ENCODE measurements at places on chromosomes 13 and 19.
A peak's percentile ranks its signal among the peaks of the same experiment; 100 is the strongest.

DNA sequence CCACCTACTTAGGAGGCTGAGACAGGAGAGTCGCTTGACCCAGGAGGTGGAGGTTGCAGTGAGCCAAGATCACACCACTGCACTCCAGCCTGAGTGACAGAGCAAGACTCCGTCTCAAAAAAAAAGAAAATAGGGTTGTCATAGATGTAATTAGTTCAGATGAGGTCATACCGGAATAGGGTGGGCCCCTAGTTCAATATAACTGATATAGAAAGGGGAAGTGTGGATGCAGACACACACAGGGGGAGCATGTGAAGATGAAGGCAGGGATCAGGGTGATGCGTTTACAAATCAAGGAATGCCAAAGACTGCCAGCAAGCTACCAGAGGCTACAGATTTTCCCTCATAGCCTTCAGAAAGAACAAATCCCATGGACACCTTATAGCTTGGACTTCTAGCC, 24.3 kb upstream of the EEF1AKMT1 start:
- no peak for DNase-seq

DNA sequence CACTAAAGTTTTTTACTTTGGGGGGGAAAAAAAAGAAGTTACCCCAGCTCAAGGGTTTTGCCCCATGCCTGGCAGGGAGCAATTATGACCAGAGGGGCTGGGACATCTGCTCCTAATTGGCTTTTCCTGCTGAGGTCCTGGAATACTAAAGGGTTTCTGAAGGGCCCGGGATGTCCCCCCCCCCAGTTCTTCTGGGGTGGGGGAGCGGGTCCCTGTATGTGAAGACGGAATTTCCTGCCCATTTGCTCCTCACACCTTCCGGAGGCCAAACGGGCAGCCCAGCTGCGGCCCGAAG, 1.1 kb upstream of the DLL3 start:
- DNase-seq = no peak

GRCh38 chr13:34833562-34834182, 108.4 kb upstream of the NBEA start:
- no peak for DNase-seq

DNA sequence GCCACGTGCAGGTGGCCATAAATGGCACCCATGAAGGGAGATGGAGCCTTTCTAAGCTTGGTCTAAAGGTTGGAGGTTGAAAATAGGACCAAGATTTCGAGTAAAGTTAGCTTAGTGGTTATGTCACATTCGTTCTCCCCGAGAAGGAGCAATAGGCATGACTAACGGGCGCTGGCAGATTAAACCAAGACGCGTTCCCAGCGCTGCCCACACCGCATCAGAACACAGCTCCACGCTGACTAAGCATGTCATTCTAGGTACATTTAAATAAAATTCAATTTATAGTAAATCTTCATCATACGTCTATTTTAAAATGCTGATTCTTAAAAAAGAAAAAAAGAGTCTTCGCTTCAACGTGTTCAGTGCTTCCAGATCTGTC, 95.0 kb upstream of the IRS2 start:
- no peak for DNase-seq

- DNase-seq = no peak
Observed at GRCh38 chr19:9065457-9066014, 21.3 kb upstream of the OR1M1 start.

DNA sequence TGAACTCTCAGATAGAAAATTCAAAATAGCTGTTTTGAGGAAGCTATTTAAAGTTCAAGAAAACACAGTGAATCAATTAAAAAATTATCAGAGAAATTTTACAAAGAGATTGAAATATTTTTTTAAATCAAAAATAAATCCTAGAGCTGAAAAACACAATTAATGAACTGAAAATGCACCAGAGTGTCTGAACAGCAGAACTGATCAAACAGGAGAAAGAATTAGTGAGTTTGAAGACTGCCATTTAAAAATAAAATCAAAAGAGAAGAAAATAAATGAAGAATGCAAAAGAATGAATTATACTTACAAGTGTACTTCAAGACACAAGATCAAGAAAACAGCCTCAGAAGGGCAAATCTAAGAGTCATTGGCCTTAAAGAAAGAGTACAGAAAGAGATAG, 1000.2 kb upstream of the ATXN8OS start:
- no peak for DNase-seq

GRCh38 chr19:16449330-16449961, 22.3 kb downstream of the EPS15L1 start:
- DNase-seq = no peak

DNA sequence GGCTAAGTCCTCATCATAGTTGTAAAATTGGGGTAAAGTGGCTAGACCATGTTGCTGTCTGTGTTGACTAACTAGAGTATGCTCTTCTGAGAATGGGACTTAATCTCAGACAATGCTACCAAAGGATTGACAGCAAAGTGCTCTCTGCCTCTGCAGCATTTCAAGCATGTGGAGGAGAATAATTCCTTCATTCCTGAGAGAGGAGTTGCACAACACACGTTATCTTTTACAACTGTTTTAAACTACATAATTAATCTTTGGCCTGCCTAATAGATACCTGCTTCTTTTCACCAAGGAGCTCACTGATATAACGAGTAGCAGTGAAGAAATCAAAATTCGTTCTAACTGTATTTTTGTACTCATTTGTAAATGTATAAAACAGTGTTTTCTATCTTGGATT, 2172.2 kb downstream of the PCDH9 start:
- no peak for DNase-seq

DNA sequence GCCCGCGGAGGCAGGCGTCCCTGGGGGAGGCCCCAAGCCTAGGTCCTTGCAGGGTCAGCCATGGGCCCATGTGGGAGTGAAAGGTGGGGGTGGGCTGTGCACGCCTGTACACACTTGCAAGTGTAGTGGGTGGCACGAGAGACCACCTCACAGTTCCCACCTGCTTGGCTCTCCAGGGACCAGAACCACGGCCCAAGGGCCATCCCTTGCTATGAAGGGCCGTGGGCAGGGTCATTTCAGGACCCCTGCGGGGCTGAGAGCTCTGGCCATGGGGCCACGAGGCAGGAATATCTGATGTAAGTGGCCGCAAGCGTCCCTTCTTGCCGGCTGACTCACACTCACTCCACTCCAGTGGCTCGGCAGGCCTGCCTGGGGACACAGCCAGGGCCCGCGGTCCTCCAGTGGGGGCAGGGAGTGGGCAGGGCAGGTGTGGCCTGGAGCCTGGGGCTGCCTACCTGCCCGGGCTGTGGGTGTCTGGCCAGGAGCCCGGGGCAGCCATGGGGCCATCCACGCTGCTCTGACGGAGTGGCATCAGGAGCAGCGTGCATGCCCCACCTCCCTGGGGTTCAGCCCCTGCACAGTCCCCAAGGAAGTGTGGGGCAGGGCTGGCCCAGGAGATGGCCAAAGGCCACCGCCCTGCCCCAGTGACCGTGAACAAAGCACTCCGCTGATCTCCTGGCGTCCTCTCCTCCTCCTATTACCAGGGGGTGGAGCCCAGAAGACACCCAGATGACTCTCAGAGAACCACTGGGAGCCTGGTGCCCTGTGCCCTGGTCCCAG, 8.6 kb upstream of the MKNK2 start:
- no peak for DNase-seq

DNA sequence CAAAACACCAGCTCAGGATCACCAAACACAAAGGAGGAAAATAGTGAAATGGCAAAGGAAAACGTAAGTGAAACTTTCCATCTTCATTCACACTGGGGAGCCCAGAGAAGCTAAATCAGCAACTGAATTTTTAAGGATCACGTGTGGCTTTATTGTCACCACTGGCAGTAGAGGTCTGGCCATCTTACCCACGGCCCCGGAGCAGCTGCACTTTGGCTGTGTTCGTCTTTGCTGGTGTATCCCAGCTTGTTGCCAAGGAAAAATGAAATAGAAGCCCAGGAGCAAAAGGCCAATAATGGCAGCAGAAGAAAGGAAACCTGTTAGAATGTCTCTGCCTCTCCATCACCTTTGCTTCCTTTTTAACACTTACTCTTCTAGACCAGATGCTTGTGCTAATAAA, 274.7 kb downstream of the FOXO1 start:
- no peak for DNase-seq

GRCh38 chr13:97967948-97968347, 14.5 kb downstream of the IPO5 start:
- no peak for DNase-seq

- no peak for DNase-seq
Observed at GRCh38 chr13:70905035-70905434, 796.8 kb upstream of the KLHL1 start.

DNA sequence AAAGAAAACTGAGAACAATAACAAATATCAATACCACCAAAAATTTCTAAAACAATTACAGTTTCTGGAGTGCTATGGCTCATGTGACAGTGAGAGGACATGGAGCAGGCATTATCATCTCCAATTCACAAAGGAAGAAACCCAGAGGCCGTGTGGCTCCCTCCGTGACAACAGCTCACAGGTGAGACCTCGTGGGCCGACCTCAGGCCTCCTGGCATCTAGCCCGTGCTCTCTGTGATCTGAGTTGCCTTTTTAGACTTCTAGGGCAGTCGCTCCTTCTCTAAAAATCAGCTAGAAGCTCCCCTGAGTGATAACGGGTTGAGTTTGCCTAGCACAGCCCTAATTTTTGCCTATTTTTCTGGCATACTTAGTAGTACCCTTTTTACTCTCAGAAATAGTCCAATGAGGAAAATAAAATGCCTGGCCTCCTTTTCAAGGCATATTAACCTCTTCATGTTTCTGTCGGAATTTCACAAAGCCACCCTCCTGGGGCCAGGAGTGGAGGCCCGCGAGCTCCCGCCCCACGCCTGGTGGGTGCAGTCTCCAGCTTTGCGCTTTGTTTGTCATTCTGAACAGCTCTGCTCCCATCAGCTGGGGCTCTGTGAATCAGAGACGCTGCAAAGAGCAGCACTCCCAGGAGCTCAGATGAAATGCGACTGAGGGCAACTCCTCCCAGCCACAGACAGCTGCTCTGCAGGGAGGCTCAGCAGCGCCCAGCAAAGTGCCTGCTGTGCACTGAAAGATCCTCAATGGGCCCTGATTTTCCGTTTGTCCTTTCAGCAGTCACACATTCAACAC, 292.5 kb downstream of the UQCRFS1 start:
- peak; percentile 53 for DNase-seq

DNA sequence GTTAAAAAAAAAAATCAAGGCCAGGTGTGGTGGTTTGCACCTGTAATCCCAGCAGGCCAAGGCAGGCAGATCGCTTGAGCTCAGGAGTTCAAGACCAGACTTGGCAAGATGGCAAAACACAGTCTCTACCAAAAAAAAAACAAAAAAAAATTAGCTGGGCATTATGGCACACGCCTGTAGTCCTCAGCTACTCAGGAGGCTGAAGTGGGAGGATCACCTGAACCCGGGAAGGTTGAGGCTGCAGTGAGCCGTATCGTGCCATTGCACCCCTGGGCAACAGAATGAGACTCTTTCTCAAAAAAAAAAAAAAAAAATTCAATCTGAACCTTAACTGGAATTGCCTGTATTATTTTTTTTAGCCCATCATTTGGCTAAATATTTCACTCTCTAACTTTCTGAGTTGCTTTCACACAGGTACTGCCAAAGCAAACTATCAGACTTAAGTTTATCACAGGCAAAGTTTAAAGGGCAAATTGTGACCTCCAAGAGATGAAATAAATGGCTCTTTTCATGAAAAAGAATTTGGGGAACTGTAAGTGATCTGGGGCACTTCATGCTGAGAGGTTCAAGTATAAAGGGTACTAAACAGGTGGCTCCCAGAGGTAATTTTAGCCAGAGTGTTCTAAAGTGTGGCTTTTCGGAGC, 14.7 kb upstream of the SLC25A30 start:
- DNase-seq = no peak

DNA sequence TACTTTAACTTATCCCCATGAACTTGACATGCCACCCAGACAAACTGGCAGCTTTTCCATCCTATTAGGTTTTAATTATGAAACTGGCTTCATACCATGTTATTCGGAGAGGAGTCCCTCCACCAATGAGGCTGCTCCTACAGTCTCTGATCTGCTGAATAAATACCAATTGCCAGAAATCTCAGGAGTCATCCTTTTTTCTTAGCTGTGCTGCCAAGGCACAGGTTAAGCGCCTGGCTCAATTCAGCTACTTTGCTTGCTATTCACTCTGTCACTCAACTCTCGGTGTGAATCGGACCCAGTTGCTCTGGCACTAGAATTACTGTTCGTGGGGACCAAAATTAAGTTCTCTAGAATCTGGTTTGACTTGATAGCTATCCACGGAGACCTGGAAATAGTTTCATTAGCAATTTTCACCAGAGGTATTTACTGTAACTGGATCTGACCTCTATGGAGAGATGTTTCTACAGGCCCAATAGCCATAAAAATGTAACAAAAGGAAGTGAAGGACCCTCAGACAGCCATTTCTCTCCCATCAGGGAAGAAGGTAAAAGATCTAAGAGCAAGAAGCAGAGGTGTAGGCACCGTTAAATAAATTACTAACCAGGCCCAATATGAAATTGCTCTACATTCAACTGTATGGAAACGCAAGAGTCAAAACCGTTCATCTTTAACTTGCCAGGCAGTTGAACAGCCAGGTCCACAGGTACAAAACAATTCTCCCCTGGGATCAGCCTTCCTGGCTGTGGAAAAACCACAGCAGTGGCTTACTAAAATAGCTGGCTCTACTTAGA, 5.4 kb downstream of the ZC3H4 start:
- DNase-seq = no peak

DNA sequence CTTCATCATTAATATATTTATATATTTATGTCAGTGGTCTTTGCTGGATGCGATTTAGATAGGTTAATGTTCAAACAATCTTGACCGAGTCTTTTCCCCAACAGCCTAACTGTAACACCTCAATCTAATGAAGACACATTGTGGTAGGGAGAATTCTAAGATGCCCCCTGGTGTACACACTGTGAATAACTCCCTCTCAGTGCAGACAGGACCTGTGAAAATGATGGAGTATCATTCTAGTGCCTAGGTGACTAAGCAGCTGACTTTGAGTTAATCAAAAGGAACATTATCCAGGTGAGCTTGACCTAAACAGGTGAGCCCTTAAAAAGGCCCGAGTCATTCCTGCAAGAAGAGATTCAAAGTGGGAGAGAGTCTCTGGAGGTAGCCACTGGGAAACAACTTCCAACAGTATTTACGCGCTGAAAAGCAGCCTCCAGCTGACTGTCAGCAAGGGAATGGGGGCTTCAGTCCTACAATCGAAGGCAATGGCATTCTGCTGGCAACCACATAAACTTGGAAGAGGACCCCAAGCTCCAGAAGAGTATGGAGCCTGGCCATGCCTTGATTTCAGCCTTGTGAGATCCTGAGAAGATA, 28.0 kb upstream of the KBTBD7 start:
- DNase-seq = no peak
